IMR-90 (cell line): ENCODE measurements at places on chromosomes 5 and 9. TPM values are rescaled to one million over a fixed set of nuclear protein-coding genes. Genes with fewer than 3 reads are reported as not detected.
A peak's percentile ranks its signal among the peaks of the same experiment; 100 is the strongest.

TIMD4 gene
- not detected in 2 replicates for total RNA-seq

SOHLH1 gene
- not detected in 2 replicates for total RNA-seq

GRCh38 chr9:128689293-128689774, 312 bp downstream of the SET start:
- no peak for DNase-seq

CAPSL gene
- total RNA-seq, result not detected in 2 replicates

TLX3 gene
- not detected in 2 replicates for total RNA-seq

DNA sequence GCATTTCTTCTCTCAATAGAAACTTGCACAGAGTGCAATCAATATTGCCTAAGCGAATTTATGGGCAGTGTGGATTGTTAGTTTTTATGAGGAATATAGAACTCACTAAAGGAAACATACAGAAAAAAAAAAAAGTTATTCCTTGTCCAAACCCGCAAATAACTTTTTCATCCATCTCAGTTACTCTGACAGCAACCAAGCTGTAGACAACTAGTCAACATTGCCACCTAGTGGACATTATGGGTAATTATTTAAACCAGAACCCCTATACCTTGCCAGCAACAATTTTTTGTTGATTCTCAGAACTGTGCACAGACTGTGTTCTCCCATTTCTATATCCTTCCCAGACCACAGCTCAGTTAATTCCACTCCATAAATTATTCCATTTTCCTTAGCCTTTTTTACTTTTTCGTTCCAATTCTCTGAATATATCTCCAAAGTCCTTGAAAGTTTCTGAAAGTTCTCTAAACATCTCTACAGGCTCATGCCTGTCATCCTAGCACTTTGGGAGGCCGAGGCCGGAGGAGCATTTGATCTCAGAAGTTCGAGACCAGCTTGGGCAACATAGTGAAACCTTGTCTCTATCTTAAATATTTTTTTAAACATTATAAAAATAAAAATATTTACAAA, 2.6 kb upstream of the AFAP1L1 start:
- peak; percentile 61 for DNase-seq

DNA sequence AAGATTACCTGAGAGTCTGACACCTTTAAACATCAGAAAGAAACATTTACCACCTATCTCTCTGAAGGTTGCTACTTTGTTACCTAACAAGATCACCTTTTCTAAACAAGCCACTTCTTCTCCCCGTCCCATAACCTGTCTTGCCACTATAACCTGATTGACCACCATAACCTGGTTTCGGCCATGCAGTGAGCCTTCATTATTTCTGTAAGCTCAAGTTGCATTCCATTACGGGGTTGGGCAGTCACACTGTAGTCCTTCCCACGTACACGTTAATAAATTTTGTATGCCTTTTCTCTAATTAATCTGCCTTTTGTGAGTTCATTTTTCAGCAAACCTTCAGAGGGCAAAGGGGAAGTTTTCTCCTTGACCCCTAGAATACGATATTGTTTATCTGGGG, 28.0 kb upstream of the CCNG1 start:
- DNase-seq, result no peak

CORO2A gene
- 1.9 and 2.2 TPM in 2 replicates for total RNA-seq

GDNF gene
- 0.18 and 0.28 TPM in 2 replicates for total RNA-seq

DNA sequence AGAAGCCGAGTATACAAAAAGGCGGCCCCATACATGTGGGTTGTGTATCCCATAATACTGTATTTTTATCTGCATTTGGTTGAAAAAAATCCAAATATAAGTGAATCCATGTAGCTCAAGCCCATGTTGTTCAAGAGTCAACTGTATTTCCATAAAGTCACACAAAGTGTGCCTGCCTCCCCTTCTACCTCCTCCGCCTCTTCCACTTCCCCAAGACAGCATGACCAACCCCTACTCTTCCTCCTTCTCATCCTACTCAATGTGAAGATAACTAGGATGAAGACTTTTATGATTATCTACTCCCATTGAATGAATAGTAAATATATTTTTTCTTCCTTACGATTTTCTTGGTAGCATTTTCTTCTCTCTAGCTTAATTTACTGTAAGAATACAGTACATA, 92.7 kb downstream of the RFX3 start:
- no peak for DNase-seq

PCDHGB6 gene
- 2.2 and 2.8 TPM in 2 replicates for total RNA-seq

PCDHAC2 gene
- total RNA-seq, result not detected in 2 replicates

FGD3 gene
- total RNA-seq, result not detected in 2 replicates

CSF1R gene
- under 0.01 and 0.36 TPM in 2 replicates for total RNA-seq

- no peak for DNase-seq
These were observed 102.1 kb upstream of the ASTN2 start for GRCh38 chr9:117516676-117517632.

- peak; percentile 17 for DNase-seq
These were observed 16.2 kb downstream of the PCDH12 start for GRCh38 chr5:141941779-141942178.

CENPP gene
- total RNA-seq, result 1.4 and 3.6 TPM in 2 replicates

DNA sequence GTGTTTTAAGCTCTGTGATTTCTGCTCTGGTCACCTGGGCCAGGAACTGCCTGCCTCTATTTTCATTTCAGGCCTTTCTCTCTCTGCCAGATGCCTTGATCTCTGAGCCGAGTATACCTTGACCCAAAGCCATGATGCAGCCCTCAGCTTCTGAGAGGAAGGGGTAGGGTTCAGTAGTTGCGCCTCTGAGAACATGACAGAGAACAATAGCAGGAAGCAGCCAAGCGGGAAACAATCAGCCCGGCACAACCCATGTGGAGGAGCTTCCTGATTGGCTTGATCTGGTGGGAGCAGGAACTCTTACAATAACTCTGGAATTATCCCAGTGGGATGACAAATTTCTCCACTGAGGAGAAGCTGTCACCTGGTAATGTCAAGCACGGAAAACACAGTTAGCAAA, 127.4 kb downstream of the PALM2AKAP2 start:
- DNase-seq, result no peak

NME5 gene
- total RNA-seq, result under 0.01 and 0.18 TPM in 2 replicates

GRCh38 chr9:114303571-114303970, 19.3 kb upstream of the ORM1 start:
- no peak for DNase-seq

PTGES gene
- total RNA-seq, result 2.8 and 3.2 TPM in 2 replicates
